D721Med (cell line): ENCODE measurements at places on chromosomes 4 and X.
A peak's percentile ranks its signal among the peaks of the same experiment; 100 is the strongest.

- no peak for DNase-seq
These were observed 1963.1 kb upstream of the TENM3 start for GRCh38 chr4:180280076-180280475.

DNA sequence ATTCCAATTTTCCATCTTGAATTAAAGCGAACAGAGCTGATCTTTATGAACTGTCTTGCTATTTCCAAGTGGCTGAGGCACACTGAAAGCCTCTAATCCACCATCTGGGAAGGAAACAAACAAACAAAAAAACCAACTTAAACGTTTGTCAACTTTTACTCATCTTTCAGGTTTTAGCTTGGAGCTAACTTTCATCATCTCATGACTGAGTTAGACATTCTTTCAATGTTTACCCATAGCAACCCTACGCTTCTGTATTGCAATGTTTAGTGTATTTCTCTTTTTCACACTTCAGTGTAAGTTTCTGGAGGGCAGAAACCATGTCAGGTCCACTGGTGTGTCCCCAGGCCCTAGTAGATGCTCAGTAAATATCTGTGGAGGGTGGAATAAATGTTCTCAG is 343.8 kb downstream of the GBA3 start:
- no peak for DNase-seq

DNA sequence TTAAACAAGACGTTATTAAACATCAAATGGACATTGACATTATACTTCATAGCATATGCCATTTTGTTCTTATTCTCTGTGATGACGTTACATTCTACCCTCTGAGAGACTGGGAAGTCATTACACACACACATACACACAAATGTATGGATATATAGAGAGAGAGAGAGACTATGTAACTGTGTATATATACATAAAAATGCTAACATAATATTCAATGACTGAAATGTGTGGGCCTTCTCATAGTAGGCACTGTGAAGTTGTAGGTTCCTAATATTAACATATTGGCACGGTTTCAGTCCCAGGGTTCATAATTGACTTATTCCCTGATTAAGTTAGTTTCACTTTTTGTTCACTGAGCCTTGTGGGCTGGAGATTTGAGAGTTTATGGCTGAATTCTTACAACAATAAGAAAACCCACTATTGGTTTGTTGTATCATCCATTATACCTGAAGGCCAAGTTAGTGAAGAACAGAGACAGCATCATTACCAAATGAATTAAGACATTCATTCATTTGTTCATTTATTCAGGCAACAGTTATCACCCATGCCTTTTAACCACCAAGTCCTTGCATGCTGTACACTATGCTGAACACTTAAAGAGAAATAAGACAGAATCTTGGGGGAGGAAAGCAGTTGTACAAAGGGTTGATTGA is 68.5 kb downstream of the GAB1 start:
- no peak for DNase-seq

DNA sequence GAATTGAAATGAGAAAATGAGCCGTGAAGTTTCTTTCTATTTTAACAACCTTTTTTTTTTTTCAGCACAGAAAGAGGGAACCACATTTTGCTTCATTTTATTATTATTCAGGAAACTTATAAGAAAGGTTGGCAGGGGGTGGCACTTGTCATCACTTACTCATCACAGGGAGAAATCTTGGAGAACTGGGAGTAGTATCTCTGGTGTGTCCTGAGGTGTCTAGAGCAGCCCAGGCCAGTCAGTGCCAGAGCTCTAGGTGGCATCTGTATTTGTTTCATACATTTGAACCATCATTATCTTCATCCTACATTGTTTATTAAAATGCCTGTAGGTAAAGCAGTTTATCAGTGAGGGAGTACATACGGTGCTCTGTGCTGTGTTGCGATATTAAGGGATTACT is 43.8 kb upstream of the ARHGAP24 start:
- no peak for DNase-seq

GRCh38 chr4:67101612-67102011 is 443.7 kb downstream of the CENPC start:
- DNase-seq, result no peak

- DNase-seq, result no peak
These were observed 122.4 kb upstream of the ACSL4 start for GRCh38 chrX:109855501-109855900.

DNA sequence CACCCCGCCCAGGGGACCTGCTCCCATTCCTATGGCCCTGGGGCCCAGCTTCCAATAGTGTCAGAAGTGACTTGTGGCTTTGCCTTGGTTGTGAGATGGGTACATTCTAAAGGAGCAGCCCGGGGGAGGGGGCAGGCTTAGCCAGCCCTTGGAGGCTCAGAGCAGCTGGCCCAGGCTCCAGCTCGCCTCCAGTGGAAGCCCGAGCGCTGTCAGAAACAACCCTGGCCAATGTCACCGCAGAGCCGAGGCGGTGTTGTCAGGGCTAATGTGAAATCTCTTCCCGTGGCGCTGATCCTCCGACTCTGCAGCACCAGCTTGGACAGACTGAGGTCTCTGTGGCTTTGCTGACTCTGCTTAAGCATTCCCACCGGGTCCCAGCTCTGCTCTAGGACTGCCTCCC is 29.2 kb upstream of the ZNF81 start:
- no peak for DNase-seq

DNA sequence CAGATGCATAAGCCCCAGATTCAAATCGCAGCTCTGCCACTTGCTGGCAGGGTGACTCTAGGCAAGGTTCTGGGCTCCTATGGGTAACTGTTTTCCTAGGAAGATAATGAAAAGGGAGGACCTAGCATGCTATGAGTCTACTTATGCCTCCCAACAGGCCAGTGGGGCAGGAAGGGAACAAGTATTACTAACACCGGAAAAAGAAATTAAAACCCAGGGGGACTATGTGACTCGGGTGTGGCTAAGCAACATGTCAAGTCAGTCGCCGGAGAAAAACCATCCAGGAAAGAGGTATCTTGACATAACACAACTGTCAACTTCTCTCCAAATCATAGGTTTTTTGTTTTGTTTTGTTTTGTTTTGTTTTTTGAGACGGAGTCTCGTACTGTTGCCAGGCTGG is 45.5 kb upstream of the RBPJ start:
- DNase-seq, result no peak

DNA sequence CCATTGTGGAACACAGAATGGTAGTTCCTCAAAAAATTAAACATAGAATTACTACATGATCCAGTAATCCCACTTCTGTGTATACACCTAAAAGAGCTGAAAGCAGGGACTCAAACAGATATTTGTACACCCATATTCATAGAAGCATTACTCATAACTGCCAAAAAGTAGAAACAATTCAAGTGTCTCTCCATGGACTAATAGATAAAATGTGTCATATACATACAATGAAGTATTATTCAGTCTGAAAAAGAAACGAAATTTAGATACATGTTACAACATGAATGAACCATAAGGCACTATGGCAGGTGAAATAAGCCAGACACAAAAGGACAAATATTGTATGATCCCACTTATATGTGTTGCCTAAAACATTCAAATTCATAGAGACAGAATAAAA is 145.1 kb downstream of the ANTXR2 start:
- no peak for DNase-seq

GRCh38 chr4:108620933-108621905 is 843 bp downstream of the RPL34 start:
- DNase-seq, result no peak

DNA sequence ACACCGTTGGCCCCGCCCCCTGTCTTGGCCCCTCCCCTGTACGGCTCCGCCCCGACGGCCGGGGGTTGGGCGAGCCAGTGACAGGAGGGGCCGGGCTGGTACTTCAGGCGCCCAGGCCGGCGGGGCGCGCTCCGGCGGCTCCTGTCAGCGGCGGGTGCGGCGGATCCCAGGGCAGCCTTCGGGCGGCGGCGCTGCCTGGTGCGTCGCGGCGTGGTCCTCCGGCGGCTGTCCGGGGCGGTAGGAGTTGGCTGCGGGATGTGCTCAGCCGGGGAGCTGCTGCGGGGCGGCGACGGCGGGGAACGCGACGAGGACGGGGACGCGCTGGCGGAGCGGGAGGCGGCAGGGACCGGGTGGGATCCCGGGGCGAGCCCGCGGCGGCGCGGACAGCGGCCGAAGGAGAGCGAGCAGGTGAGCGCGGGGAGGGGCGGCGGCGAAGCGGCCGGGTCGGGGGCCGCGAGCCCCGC is at the start of gene FAM241A:
Gene FAM241A, plus strand, starts transcription at position 129 of the 464 bp plus-strand sequence. Its CDS starts 127 bp downstream, at position 256.
- DNase-seq, result peak; percentile 85

DNA sequence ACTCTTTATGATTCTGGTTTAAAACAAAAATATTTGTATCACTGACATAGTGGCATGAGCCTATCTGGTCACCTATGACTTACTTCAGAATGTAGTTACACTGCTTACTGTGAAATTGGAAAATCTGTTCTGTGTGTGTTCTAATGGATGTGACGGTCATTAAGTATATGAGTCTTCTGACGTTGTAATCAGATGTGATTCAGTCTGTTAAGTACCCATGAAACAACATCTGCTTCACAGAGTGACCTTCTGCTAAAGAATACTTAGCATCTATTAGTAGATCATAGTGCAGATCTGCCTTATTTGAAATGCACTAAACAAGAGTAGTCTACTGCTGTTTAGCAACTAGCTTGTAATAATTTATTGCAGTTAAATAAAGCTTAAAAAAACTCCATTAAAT is 317.1 kb downstream of the DCTD start:
- DNase-seq, result no peak

- no peak for DNase-seq
These were observed at the start of gene POF1B for GRCh38 chrX:85379174-85379907. POF1B (minus strand) TSS chrX:85379665; CDS start chrX:85379454, 211 bp downstream.

DNA sequence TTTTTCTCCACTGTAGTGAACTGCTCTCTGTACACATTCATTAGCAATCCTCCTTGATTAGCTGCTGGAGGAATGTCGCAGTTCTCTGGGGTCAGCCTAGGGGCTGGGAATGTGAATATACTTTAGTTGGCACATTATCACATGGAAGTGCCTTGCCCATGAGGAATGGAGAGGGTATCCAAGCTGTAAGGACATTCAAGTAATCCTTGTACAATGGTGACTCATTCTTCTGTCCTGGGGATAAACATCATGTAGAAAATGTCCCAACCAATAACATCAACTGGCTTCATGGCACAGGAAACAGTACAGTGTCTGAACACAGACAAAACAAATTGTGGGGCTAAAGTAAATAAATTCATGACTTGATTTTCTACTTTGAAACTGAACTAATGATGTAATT is 147.1 kb downstream of the GLRA2 start:
- no peak for DNase-seq

- DNase-seq, result no peak
These were observed 56.3 kb upstream of the NAP1L5 start for GRCh38 chr4:88753658-88754571.

DNA sequence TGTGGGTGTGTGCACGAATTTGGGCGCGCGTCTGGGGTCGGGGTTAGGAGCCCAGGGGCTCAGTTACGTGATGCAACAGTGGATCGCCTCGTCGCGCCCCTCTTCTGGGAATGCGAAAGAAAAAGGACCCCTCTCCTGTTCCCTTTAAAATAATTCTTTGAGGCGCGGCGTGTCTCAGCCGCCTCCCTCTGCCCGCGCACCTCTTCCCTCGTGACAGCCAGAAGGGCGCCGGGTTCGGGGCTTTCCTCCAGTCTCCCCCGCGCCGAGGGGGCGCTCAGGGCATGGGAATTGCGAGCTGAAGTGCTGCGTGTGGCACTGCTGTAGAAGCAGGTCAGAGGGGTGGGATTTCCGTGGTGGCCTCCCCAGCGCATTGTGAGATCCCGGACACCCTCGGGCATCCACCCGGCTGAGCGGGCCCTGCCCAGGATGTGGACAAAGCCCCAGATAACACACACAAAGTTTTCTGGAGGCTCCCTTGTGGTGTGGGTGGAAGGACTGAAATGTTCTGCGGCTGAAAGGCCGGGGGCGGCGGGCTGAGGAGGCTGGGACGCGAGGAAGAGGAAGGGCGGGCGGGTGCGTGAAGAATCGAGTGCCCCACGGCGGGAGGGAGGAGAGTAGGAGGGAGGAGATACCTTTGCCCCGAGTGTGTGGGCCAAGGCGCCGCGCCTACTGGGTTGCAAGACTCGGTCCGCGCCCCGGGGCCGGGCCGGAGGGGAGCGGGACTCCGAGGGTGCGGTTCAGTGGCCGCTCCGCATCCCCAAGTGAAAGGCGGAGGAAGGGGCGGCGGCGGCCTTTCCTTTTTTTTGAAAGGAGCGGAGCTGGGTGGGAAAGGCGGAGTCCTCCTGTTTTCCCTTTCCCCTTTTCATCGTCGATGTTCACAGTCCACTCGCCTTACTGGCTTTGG is 752 bp downstream of the SEPTIN11 start:
- DNase-seq, result no peak

DNA sequence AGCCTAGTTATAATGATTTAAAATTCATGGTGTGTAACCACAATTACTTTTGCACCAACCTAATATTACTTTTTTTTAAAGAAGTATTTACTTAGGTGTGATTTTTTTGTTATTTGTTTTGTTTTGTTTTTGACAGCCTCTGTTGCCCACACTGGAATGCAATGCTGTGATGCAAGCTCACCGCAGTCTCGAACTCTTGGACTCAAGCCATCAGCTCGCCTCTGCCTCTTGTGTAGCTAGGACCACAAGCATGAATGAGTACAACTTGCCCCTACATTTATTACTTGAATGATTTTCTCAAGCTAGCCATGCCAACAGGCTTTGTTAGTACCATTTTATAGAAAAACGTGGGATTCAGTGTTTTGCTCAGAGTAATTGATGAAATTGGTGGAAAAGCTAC is 488.8 kb upstream of the CPEB2 start:
- DNase-seq, result no peak

DNA sequence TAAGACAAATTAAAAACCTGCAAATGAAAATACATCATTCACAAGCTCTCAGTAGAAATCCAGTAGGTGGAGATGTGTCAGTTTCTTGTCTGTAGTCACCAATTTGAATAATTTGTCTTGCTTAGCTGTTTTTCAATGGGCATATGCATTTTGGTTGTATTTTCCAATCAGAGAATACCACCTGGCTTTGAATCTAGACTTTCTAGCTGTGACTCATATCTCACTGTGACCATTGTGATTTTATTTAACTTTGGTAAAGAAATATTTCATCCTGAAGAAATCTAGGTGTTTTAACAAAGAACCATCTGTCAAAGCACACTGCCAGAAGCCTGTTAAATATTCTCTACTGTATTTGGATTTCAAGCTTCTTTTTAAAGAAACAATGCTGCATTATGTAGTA is 1650.6 kb upstream of the IGFBP7 start:
- no peak for DNase-seq

DNA sequence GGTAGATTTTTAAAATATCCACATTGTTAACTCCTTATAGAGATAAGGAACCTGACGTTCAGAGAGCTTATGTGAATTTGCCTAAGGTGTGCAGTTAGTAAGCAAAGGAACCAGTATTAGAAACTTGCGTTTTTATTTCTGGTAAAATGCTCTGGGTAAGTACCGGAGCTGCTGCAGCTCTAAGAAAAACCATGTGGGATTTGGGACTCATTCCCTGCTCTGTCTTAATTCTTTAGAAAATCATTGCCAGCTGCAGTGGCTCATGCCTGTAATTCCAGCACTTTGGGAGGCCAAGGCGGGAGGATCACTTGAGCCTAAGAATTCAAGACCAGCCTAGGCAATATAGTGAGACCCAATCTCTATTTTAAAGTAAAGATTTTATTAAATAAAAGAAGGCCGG is 5.8 kb downstream of the CCKAR start:
- no peak for DNase-seq

DNA sequence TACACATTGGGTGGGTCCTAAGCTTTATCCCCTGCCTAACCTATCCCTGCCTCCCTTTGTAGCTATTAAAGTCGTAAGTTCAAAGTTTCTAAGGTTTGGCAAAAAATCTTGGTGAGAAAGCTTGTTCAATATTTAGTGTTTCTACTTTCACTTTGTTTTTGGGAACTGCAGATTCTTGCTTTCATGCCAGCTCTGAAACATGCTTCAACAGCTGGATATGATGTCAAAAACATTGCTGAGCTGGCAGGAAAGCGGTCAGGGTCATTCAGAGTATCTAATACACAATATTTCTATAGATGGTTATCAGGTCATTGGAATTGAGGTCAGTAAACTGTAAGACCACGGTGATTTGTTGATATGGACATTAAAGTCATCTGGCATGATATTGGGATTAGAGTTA is 19.7 kb downstream of the CENPI start:
- DNase-seq, result no peak
